Neuronal stem cell (in vitro differentiated cells): ENCODE measurements at places on chromosomes 2 and 18.

DNA sequence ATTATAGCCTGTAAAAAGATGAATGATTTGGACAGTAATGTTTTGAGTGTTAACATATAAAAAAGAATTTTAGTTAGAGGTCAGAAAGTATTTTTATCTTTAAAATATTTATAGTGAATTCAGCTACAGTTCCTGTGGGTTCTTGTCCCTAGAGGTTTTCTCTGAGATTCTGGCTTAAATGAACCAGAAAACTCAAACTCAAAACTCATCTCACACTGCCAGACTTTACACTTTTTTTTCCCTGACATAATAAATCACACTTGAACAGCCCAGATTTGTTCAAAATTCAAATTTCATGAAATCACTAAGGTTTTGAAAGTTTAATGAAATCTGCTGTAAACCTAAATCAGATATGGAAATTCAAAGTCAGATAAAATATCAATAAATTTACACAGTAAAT is 92.3 kb downstream of the KCNH7 start:
- no peak for DNase-seq

DNA sequence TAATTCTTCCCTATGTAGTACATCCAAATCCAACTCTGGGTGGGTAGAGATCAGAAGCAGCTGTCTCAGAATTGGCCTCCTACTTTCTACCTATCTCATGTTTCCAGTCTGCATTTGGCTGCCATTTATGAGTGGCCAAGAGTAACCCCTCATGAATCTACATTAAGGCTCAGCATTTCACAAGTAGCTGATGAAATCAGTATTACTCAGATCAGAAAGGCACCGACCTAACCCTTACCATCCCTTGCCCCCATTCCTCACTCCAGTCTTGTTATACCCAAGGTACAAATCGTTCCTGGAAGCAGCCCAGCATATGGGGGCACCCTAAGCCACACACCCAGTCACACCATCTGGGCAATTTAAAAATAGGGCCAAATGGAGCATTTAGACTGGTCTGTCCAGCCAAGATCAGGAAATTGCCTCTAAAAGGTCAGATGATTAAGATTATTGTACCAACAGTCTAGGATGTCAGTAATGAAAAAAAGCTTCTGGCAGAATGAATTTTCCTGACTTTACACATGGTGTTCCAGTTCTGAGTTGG is 37.1 kb downstream of the CD28 start:
- DNase-seq, result no peak

DNA sequence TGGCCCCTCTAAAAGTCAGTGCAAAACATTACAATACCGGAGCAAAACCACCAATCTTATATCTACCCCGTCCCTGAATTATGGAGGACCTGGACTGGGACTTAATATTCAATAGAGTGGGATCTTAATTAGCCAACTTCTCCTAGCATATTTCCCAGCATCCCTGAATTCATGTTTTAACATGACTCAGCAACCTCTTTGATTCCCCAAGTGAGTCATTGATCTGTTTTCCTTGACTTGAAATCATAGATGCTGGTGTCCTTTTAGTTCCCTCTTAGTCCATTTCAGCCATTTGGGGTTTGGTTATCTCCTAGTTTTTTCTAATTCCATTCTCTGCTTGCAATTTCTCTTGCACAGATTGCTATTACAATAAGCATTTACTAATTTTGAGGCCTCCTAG is 677.7 kb upstream of the CELF4 start:
- no peak for DNase-seq

- no peak for DNase-seq
Measured at GRCh38 chr2:55555977-55556376, 36.5 kb downstream of the CFAP36 start.

DNA sequence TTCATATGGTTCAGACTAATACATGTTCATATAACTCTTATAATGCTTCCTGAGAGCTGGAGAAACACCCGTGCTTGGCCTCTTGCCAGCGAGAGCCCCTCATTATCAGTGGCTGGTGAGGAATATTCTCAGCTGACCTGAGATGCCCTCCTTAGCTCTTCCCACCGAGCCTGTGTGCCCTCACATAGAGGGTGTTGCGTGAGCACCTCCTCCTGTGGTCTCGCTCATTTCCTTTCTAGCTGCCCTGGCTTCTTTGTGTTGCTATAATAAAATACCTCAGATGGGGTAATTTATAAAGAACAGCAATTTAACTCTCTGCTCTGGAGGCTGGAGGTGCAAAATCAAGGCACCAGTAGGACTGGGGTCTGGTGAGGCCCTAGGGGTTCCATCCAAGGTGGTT is 80.5 kb upstream of the ALKAL2 start:
- no peak for DNase-seq

- DNase-seq, result no peak
Measured at GRCh38 chr18:374721-375168, 106.9 kb upstream of the THOC1 start.

DNA sequence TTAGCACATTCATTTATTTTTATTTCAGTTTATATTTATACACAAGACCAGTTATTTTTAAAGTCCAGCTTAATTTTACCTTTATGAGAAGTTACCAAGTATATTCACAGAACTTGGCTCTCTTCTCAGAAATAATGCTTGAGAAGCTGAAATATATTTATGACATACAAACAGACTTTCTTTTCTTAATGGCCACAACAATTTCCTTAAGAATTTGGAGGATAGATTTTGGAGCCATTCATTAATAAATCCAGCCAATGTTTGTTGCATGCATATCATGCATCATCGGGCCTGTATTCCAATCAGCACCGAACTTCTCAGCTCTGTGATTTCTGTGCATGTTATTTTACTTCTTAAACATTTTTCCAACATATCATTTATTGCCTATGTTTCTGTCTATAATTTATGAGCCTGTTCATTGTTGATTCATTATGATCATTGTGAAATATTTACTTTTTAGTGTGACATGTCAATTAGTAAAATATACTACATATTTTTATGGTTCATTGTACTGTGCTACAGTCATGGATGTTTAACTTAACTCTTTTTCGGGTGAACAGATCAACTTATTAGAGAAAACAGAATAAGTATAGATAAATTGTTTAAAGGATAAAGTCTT is 3.5 kb downstream of the GULP1 start:
- DNase-seq, result no peak

DNA sequence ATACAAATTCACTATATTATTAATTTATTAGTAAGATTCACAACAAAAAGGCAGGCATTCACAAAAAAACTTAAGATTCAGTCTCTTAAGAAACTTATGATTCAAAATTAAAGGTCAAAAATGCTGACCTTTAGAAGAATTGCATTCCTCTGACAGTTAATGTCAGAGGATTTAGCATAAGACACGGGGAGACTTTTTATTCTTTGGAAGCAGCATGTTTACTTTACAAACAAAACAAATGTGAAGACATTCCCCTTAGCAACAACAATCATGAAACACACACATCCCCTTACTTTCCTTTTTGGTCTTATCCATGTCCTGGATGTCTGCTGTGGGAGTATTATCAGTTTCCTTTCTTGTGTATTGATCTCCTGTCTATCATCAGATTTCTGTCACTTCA is 117.1 kb downstream of the RAD51AP2 start:
- DNase-seq, result no peak

DNA sequence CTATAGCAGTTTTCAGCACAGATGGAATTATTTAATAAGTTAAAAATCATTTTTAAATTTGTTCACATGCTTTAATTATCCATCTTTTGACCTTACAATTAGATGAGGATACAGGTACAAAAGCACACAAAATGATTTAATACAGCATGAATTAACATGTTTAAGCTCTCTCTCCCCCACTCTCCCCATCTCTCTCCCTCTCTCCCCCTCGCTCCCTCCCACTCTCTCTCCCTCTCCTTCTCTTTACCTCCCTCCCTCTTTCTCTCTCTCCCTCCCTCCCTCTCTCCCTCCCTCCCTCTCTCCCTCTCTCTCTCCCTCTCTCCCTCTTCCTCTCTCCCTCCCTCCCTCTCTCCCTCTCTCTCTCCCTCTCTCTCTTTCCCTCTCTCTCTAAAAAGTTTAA is 7.6 kb downstream of the NBAS start:
- DNase-seq, result no peak

- DNase-seq, result no peak
Measured at GRCh38 chr2:209553913-209554312, 130.1 kb downstream of the MAP2 start.
